ENCODE measurements at places on chromosomes 7 and 10.
A peak's percentile ranks its signal among the peaks of the same experiment; 100 is the strongest.

- H3K4me3 ChIP-seq, result no peak overlapping the region
- H3K27me3 ChIP-seq, result no peaks in the 10 kb centered on the region
- H3K4me1 ChIP-seq, result peaks cover 2% of the 10 kb centered on the region
- no peaks in the 10 kb centered on the region for H3K36me3 ChIP-seq
- no peak overlapping the region for H3K27ac ChIP-seq
Measured at GRCh38 chr10:12322583-12323131, 26.7 kb upstream of the CAMK1D start.

DNA sequence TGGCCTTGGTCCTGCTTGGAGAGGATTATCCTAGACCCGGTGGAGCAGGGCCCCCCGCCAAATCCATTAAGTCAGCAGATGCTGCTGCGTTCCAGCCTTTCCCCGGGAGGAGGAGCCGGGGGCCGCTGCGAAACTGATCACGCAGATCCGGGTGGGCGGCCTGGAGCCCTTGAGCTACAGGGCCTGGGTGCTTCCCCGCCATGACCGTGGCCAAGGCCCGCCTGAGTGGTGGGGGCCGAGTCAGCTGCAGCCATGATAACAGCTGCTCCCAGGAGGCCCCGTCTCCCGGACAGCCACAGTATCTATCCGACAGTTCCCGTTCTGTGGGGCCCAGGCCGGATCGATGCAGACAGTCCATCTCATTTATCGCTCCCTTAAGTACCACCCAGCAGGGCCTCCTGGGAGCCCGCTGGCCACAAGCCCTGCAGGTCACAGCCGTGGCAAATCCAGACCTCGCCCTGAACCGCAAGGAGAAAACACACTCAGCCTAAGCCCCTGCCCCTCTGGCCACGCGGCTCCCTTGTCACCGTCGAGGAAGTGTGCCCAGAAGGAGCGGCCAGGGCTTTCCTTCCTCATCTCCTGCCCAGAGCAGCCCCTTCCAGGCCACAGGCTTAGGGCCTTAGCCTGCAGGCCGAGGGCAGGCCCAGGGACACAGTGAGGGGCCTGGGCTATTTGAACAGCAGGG lies 34.4 kb upstream of the SLC29A4 start:
- no peaks in the 10 kb centered on the region for H3K36me3 ChIP-seq
- H3K27ac ChIP-seq, result no peak overlapping the region
- H3K27me3 ChIP-seq, result no peaks in the 10 kb centered on the region
- no peak for DNase-seq

GRCh38 chr7:126370038-126370668 lies 882.6 kb downstream of the GRM8 start:
- H3K27ac ChIP-seq, result no peak overlapping the region
- no peaks in the 10 kb centered on the region for H3K4me1 ChIP-seq
- no peak overlapping the region for H3K4me3 ChIP-seq
- no peaks in the 10 kb centered on the region for H3K36me3 ChIP-seq

DNA sequence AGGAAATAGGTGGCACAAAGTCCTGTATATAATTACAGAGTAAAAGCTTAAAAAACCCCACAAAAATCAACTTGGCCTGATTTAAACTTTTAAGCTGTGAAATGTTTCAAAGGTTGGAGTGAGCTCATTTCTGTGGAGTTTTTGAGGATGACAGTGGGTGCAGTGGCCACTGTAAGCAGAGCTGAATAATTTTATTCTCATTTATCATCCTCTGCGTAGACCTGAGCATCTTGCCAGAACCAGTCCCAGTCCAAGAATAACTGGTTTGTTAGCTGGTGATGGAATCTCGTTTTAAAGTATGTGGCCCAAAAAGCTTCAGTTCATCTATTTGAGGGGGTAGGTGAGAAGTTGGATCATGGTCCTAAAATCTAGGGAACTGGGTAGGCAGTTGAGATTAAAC lies 4.4 kb downstream of the BMPER start:
- H3K36me3 ChIP-seq, result no peaks in the 10 kb centered on the region
- no peaks in the 10 kb centered on the region for H3K4me1 ChIP-seq
- no peak overlapping the region for H3K4me3 ChIP-seq
- H3K27me3 ChIP-seq, result peaks cover 18% of the 10 kb centered on the region
- DNase-seq, result no peak

DNA sequence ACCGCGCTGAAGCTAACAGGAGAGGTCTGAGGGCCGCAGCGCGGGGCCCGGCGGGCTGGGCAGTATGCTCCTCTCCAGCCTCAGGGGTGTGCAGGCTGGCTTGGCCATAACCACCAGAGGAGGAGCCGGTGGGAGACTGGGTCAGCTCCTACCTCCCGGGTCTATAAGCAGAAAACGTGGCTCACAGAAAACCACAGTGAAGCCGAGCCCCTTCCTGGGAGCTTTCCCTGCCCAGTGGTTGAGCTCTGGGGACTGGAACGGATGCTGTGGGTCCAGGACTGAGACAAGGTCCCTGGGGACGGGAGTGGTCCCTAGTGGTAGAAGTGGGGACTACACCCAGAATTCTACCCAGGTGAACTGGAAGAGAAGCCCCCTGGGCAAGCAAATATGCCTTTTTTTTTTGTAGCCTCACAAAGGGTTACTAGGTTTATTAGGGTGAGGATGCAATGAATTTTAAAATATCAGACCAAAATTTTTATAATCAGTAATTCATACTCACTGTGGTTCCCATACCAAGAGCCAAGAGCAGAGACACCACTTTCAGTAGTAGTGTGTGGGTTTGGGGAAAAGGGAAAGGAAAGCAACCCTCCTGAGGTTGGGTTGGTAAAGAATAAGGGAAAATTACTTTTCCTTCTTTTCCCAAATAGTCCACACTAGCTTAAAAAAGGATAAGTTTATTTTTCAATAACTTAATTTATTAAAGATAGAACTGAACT lies 67.9 kb upstream of the PRKCQ start:
- H3K27me3 ChIP-seq, result no peaks in the 10 kb centered on the region
- H3K4me1 ChIP-seq, result peaks cover 15% of the 10 kb centered on the region
- peak; percentile 78 for DNase-seq
- no peak overlapping the region for H3K4me3 ChIP-seq
- H3K27ac ChIP-seq, result no peak overlapping the region
- no peaks in the 10 kb centered on the region for H3K36me3 ChIP-seq

DNA sequence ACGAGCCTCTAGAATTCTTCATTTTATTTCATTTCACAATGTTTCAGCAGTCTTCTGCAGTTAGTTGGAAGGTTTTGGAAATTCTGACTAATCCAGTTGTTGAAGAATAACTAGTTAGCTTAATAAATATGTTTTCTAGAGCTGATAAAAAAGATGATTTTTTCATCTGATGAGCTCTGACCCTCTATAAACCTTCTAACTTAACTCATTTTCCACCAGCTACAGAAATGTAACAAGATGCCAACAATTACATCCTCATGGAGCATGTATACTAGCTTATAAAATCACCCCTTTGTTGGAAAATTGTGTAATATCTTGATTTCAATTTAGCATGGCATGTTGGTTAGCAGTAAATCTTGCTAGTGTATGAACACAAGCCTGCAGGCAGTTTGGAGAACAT lies 33.1 kb downstream of the KAT6B start:
- H3K4me1 ChIP-seq, result peaks cover 58% of the 10 kb centered on the region
- peaks cover 8% of the 10 kb centered on the region for H3K36me3 ChIP-seq
- no peak overlapping the region for H3K4me3 ChIP-seq
- H3K27ac ChIP-seq, result no peak overlapping the region
- DNase-seq, result no peak
- H3K27me3 ChIP-seq, result no peaks in the 10 kb centered on the region

DNA sequence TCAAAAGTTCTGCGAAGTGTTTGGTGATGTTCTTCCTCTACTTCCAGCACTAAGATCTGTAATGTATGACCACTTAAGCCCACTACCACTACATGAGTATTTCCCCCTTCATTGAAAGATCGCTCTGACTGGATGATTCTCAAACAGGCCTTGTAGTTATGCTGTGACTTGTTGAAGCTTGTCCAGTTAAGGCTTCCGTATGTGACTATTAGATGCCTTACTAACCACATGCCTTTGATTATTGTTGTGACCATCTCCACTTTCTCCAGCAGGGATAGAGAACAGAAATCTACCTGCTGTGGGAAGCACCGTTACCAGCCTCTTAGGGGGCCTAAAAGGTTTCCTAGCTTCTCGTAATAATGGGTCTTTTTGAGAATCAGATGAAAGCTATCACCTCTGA lies 81.1 kb downstream of the NOC3L start:
- DNase-seq, result no peak
- H3K27ac ChIP-seq, result no peak overlapping the region
- peaks cover 10% of the 10 kb centered on the region for H3K4me1 ChIP-seq

GRCh38 chr10:14839305-14839695 lies 1.2 kb downstream of the HSPA14 start:
- H3K27ac ChIP-seq, result peak overlapping the region; percentile 98
- H3K4me3 ChIP-seq, result peak overlapping the region; percentile 95
- no peak for DNase-seq
- H3K27me3 ChIP-seq, result no peaks in the 10 kb centered on the region
- H3K36me3 ChIP-seq, result no peaks in the 10 kb centered on the region
- peaks cover 28% of the 10 kb centered on the region for H3K4me1 ChIP-seq

DNA sequence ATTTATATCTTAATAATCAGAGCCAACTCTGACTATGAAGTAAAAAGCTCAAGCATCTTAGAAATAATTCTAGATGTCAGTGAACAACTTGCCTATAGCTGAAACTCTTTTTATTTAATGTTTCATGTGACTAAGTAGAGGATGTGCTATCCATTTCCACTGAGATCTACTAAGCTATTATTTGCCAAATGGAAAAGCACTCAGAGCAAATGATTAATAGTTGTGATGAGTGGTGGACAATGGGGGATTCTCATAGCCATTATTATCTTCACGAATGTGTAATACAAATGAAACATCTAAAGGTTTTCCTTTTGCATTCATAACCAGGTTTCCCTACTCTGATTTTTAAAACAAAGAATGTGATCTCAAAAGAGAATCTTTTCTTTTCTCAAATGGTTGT lies 126.6 kb upstream of the GNAI1 start:
- no peak overlapping the region for H3K4me3 ChIP-seq
- no peaks in the 10 kb centered on the region for H3K27me3 ChIP-seq
- H3K27ac ChIP-seq, result no peak overlapping the region
- H3K4me1 ChIP-seq, result no peaks in the 10 kb centered on the region

DNA sequence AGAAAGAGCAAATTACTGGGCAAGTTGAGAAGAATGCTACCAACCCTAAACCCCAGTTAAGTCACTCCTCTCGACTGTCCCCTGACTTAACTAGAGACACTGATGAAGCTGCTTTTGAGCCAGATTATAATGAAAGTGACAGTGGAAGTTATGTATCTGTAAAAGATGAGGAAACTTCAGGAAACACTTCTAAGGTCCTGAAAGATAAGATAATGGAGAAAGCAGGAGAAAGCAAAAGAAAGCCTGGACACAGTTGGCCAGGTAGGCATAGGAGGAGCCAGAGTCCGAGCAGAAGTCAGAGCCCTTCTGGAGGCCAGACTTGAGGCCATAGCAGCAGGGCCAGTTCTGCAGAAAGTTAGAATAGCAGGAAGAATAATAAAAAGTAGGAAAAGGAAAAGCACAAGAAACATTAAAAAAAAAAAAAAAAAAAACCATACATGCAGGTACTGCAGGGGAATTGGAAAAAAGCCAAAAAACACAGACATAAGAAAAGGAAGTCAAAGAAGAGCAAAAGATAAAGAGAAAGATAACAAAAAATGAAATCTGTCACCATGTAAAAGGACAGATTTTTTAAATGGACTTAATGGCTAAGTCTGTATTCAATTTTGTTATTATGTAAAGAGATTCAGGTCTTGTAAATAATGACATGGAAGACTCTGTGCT lies 101.0 kb upstream of the KCNMA1 start:
- H3K4me3 ChIP-seq, result no peak overlapping the region
- no peak for DNase-seq
- peaks cover 5% of the 10 kb centered on the region for H3K4me1 ChIP-seq
- no peak overlapping the region for H3K27ac ChIP-seq
- peaks cover 5% of the 10 kb centered on the region for H3K27me3 ChIP-seq

DNA sequence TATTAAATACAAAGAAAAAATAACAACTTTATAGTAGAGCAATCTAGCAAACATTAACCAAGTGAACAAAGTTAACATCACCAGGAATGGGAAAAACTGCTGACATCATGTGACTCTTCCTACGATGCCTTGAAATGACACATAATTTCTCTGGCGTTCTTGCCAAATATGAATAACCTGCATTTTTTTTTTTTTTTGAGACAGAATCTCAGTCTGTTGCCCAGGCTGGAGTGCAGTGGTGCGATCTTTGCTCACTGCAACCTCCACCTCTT lies 126.5 kb upstream of the VKORC1L1 start:
- no peaks in the 10 kb centered on the region for H3K36me3 ChIP-seq
- H3K4me1 ChIP-seq, result peaks cover 11% of the 10 kb centered on the region
- no peak for DNase-seq

- no peaks in the 10 kb centered on the region for H3K36me3 ChIP-seq
- H3K27me3 ChIP-seq, result no peaks in the 10 kb centered on the region
- H3K4me1 ChIP-seq, result no peaks in the 10 kb centered on the region
- H3K4me3 ChIP-seq, result no peak overlapping the region
Measured at GRCh38 chr7:21653623-21654022, 110.8 kb downstream of the DNAH11 start.

DNA sequence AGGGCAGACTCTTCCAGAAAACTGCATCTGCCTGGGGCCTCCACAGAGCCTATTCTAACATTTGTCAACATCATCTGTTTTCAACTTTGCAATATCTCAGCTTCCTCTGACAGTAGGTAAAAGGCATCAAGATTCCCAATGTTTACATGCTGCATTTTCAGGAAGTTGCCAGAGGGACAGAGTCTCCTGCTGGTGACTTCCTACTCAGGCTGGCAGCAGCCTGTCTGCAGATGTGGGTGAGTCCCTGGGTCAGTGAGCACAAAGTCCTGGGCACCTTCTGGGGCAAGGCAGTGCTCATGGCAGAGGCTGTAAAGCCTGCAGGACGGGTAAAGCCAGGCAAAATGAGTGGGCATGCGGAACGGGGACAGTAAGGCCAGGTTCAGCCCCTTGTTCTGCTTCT lies 69.4 kb downstream of the EBF3 start:
- H3K4me3 ChIP-seq, result no peak overlapping the region
- DNase-seq, result no peak
- H3K36me3 ChIP-seq, result no peaks in the 10 kb centered on the region
- no peaks in the 10 kb centered on the region for H3K4me1 ChIP-seq

DNA sequence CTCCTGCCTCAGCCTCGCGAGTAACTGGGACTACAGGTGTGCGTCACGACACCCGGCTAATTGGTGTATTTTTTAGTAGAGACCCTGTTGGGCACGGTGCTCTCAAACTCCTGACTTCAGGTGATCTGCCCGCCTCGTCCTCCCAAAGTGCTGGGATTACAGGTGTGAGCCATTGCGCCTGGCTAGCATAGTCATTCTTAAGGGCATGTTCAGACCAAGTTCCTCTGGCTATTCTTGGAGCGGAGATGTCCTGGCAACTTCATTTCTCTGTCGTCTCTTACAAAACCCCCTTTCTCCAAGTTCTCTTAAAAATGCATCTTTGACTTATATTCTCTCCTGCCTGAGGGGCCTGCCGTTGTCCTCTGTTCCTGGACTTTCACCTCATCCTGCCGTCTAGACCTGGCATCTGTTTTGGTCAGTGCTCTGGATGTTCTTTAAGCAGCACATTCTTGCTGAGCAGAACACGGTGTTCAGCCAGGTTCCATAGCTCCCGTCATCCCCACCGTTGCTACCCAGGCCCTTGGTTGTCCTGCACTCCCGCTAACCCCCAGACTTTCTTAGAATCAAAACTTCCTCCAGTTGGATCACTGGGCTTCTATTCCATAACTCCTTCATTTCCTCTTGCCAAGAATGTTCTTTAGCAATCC lies 509.9 kb upstream of the GALNT17 start:
- H3K4me3 ChIP-seq, result no peak overlapping the region
- H3K36me3 ChIP-seq, result no peaks in the 10 kb centered on the region
- no peaks in the 10 kb centered on the region for H3K27me3 ChIP-seq
- H3K4me1 ChIP-seq, result no peaks in the 10 kb centered on the region
- no peak overlapping the region for H3K27ac ChIP-seq
- DNase-seq, result no peak

- no peak overlapping the region for H3K27ac ChIP-seq
- H3K4me1 ChIP-seq, result peaks cover 34% of the 10 kb centered on the region
- H3K27me3 ChIP-seq, result no peaks in the 10 kb centered on the region
- no peak for DNase-seq
Measured at GRCh38 chr10:62813981-62814380, 2.2 kb downstream of the EGR2 start.

Data from naive thymus-derived CD8-positive, alpha-beta T cell (primary cell).